ENCODE measurements at places on chromosomes 2 and 18.

- no peak for DNase-seq
Measured at GRCh38 chr2:219291910-219292490, 12.8 kb downstream of the DNAJB2 start.

- no peak for DNase-seq
Measured at GRCh38 chr2:178756843-178757242, 50.4 kb downstream of the TTN start.

GRCh38 chr2:26175466-26176278 is 2.8 kb downstream of the GAREM2 start:
- no peak for DNase-seq

- DNase-seq: no peak
Measured at GRCh38 chr2:172299741-172300140, 127.6 kb upstream of the ITGA6 start.

DNA sequence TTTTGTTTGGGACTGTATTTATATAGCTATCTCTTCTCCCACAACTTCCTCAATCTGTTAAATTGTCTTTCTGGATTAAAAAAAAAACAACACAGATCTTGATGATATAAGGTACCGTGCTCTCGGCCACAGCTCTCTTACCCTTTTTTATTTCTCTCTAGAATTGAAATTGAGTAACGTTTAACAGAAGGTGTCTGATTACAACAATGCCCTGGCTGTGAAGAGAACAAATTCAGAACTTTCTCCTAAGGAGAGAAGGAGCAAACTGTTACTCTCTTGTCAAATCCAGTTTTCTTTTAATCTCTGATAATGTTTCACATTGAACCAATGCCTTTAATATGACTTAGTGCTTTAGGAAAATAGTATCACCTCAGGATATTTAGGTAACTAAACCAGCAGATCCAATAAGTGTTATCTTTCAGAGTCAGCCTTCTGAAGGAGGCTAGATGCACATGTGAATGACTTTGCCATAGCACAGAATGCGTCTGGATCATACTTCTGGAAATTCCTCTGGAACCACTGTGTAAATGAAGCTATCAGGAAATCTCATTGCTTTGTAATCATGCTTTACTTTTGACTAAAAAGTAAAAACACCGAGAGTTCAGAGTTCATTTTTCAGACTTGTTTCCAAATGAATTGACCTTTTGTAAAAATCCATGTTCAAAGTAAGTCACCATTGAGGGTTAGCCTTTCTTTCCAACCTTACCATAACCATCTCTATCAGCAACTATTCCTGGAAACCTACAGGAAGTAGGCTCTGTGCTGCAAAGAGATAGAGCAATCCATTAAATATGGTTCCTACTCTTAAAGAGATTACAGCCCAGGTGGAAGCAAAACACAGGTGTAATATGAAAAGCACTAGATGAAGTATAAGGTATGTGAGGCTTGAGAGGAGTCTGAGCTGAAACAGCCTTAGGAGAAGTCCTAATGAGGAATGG is 147.0 kb upstream of the OSR1 start:
- DNase-seq: no peak

GRCh38 chr18:13371689-13372418 is 153.3 kb downstream of the LDLRAD4 start:
- no peak for DNase-seq

DNA sequence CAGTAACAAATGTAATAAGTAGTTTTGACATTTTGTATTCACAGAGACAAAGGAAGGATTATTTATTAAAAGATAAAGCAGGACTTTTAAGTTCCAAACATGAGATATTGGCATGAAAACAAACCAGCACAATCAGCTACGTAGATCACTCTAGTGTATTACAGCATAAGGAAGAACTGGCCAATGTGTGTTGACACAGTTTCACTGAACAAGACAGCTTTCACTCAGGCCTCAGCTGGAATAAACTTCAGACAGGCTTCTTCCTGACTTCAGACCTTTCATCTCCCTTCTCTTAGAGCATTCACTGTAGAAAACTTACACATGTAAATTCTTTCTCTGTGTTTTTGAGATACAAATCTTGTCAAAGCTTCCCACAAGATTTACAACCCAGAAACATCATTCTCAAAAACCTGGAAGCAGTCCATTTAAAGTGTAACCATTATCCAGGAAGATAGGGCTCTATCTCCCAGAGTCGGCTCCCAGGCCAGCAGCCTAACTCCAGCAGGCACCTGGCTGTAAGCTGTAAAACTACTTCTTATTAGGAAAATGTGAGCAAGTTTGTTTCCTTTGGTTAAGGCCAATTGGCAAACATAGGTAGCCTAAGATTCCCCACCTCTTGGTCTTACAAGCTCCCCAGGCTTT is 768.3 kb upstream of the CDH7 start:
- DNase-seq: no peak

DNA sequence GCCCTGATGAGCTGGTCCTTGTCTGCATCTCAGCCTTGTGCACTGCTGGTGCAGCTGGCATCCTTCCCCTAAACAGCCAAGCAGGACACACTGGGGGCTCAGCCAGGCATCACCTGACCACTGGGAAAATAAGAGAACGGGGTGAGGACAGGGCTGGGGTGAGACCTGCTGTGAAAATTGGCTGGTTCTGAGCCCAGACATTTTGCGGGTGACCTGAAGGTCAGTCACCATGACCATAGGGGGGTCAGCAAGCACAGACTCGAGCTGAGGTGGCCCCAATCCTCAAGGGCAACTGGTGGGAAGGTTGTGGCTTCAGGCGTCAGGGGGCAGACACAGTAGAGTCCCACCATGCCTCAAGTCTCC is 144.9 kb upstream of the TWIST2 start:
- DNase-seq: no peak

GRCh38 chr18:62479574-62479973 is 43.3 kb upstream of the ZCCHC2 start:
- no peak for DNase-seq

DNA sequence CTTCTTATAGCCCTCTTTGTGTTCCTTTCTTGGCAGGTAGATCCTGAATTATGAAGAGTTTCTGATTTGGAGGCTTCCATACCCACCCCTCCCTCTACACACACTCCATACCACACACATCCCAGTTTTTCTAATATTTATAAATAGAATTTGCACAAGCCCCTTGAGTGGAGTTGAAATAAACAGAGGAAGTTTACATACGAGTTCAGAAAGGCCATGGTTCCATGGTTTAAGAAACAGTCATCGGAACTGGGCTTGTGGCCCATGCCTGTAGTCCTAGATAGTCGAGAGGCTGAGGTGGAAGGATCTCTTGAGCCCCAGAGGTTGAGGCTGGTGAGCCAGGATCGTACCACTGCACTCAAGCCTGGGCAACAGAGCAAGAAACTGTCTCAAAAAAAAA is 62.7 kb upstream of the TANC1 start:
- DNase-seq: no peak

GRCh38 chr2:239220341-239220740 is 180.5 kb downstream of the HDAC4 start:
- DNase-seq: no peak

GRCh38 chr2:83579507-83579906 is 879.6 kb downstream of the SUCLG1 start:
- DNase-seq: no peak

DNA sequence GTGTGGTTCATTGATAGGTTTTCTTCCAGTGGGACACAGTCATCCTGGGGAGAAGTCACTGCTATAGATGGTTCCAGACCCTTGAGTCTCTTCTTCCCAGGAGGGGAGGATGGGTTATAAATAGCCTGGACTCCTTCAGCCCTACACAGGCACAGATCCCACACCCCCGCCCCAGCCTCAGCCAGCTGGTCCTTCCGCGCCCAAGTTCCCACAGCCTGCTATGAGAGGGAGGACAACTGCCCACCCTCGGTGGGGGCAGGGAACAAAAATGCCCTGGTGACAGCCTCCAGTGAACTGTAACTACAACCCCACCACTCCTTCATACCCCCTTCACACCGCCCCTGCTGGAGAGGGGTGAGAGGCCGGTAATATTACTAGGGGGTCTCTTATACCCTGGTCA is 3.2 kb downstream of the ZBTB7C start:
- no peak for DNase-seq

DNA sequence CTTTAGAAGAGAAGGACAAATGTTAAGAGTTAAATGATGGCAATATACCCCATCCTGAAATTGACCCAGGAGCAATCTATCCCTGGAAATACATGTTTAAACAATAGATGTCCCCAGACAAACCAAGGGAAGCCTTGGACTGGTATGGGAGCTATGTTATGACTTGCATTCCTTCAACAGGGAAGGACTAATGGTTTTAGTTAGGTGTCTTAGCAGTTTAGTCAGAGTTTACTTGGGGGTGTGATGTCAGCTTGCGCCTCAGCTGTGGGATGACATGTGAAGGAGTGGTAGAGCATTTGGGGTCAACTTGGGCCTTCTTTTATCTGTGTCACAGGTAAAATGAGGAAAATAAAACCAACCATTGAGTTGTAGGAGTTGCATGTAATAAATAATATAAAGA is 36.8 kb downstream of the SPC25 start:
- no peak for DNase-seq

DNA sequence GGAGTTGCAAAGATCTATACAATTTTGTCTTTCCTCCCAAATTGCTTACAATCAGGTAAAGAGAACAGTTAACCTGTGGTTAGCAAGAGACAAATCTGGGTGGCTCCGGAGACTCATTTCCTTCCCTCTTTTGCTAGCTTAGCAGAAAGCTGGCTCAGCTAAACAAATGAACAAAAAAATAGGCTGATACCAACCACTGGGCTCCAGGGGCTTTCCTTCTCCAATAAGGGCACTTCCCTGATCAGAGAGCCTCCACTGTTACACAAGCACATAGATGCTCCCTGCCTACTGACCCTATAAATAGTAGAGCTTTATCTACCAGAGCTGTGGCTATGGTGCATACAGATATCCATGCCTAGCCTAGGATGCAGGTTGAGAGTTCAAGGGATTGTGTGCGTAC is 90.1 kb upstream of the ARL5A start:
- DNase-seq: no peak

DNA sequence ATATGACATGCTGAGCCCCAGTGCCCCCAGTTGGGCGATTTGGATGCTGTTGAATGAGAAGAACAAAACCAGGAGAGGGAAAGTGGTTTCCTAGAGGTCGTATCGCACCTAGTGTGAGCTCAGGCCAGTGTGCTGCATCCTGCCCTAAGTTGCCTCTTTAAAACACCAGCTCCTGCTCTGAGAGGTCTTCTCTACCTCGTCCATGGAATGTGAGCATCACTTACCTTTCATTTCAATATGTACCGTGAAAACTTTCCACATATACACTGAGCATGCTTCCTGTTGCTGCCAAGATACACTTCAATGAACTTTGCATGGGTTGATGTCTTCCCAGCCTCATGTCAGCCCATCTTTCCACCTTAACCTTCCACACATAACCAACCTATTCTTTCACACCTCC is 55.6 kb downstream of the MYT1L start:
- DNase-seq: no peak

- DNase-seq: no peak
Measured at GRCh38 chr2:174330945-174331594, 3.7 kb upstream of the SP9 start.

GRCh38 chr2:191573216-191573615 is 104.7 kb upstream of the NABP1 start:
- no peak for DNase-seq

- no peak for DNase-seq
Measured at GRCh38 chr2:175935289-175936181, 66.5 kb downstream of the LNPK start.

- no peak for DNase-seq
Measured at GRCh38 chr2:54076586-54076985, 38.8 kb upstream of the ACYP2 start.

DNA sequence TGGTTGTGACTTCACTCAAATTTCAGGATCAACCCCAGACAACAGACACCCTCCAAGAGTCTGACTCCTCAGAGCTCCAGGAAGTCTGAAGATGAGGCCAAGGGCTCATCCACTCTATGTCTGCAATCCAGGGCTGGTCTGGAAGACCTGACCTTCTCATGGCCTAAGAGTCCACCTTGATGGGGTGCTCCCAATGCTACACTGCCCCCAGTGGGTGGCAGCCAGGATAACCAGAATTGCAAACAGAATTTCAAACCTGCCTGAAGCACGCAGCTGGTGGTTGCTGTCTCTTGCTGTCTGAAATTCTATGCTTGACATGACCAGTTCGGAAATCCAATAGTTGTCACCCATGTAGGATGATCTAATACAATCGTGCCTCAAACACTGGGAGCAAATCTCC is 96.0 kb downstream of the UXS1 start:
- no peak for DNase-seq

GRCh38 chr2:183292028-183292427 is 167.8 kb downstream of the NUP35 start:
- DNase-seq: no peak

DNA sequence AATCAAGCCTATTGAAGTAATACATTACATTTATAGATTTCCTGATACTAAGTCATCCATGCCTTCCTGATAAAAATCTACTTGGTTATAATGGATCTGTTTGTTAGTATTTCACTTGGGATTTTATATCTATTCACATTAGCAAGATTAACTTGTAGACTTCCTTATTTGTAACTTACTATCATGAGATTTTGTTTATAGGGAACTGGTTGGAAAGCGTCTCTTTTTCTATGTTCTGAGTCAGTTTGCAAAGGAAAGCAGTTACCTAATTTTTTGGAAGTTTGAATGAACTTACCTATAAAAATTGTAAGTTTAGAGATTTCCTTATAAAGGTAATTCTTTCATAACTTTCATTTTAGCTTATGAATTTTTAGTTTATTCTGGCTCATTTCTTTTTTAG is 141.4 kb downstream of the SMAD7 start:
- DNase-seq: no peak

- DNase-seq: no peak
Measured at GRCh38 chr2:61733563-61733962, 120.3 kb downstream of the FAM161A start.

- no peak for DNase-seq
Measured at GRCh38 chr2:631741-632140, 45.5 kb downstream of the TMEM18 start.

DNA sequence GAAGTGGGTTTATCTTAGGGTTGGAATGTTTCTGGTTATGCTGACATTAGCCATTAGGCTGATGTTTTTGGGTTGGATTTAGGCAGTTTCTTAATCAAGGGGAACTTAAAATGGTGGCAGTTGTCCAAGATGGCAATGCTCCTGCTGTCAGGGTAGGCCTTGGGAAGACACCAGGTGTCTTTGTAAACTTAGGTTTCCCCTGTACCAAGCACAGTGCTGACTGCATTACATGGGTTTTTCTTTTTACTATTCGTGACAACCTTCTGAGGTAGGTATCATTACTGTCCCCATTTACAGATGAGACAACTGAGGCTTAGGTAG is 528 bp upstream of the ATG16L1 start:
- DNase-seq: no peak

Measured in activated naive CD8-positive, alpha-beta T cell treated with anti-CD3 and anti-CD28 coated beads for 36 hours (primary cell).